ENCODE measurements at places on chromosomes 2 and 18. TPM values are rescaled to one million over a fixed set of nuclear protein-coding genes. Genes with fewer than 3 reads are reported as not detected.

SH2D6 gene
- not detected for total RNA-seq

SERPINB4 gene
- not detected for total RNA-seq

PDE6D gene
- total RNA-seq, result 20.1 TPM

CEP68 gene
- total RNA-seq, result 16.0 TPM

ZNF804A gene
- total RNA-seq, result 0.12 TPM

NYAP2 gene
- not detected for total RNA-seq

PLEKHB2 gene
- total RNA-seq, result 34.2 TPM

ARMC9 gene
- total RNA-seq, result 3.6 TPM

DNAH7 gene
- total RNA-seq, result 0.21 TPM

WNT10A gene
- total RNA-seq, result not detected

SLC4A5 gene
- 4.6 TPM for total RNA-seq

HK2 gene
- total RNA-seq, result 12.3 TPM

ERFE gene
- total RNA-seq, result 1.3 TPM

PRKAG3 gene
- total RNA-seq, result not detected

SMAD2 gene
- total RNA-seq, result 103 TPM

LAMA3 gene
- total RNA-seq, result 3.6 TPM

WDR54 gene
- 1.5 TPM for total RNA-seq

PLCD4 gene
- total RNA-seq, result 1.1 TPM

TACR1 gene
- 0.30 TPM for total RNA-seq

ICA1L gene
- 8.3 TPM for total RNA-seq

SPDYA gene
- 0.28 TPM for total RNA-seq

SPAG16 gene
- 18.3 TPM for total RNA-seq

NETO1 gene
- 0.74 TPM for total RNA-seq

DBI gene
- 230 TPM for total RNA-seq

CFAP53 gene
- not detected for total RNA-seq

POTEI gene
- not detected for total RNA-seq

FOXI3 gene
- not detected for total RNA-seq

IHH gene
- 0.16 TPM for total RNA-seq

CRYBA2 gene
- not detected for total RNA-seq

ANKRD30B gene
- not detected for total RNA-seq

MBP gene
- total RNA-seq, result 36.9 TPM

STAT4 gene
- 0.84 TPM for total RNA-seq

KCNF1 gene
- total RNA-seq, result 0.15 TPM

LRRC30 gene
- not detected for total RNA-seq

CCDC68 gene
- 1.8 TPM for total RNA-seq

IRS1 gene
- total RNA-seq, result 13.5 TPM
